ENCODE measurements at places on chromosomes 11 and 22. TPM values are rescaled to one million over a fixed set of nuclear protein-coding genes. Genes with fewer than 3 reads are reported as not detected.
A peak's percentile ranks its signal among the peaks of the same experiment; 100 is the strongest.

- DNase-seq, result peak; percentile 22
Measured at GRCh38 chr11:73759610-73760134, 1.2 kb downstream of the RAB6A start.

- DNase-seq, result no peak
Measured at GRCh38 chr22:46968848-46969247, 206.4 kb downstream of the TBC1D22A start.

DNA sequence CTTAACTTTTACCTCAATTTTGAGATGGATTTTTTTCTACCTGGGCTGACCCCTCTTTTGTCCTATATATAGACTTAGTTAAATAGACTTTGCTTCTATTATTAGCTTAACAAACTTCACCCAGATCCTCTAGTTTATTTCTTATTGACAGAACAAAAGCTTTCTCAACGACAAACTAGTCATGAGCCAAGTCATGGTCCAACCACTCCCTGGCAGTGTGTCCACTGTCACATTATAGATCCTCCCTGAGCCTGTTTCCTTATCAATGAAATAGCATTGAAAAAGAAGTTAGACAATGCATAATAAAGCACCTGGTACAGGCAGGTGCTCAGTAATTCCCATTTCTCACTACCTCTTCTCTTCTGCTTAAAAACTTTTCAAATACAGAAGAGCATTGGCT lies 155.1 kb downstream of the SPON1 start:
- no peak for DNase-seq

GRCh38 chr22:49305214-49305965 lies 522.3 kb downstream of the BRD1 start:
- no peak for DNase-seq

- DNase-seq, result no peak
Measured at GRCh38 chr11:19092850-19093249, 24.1 kb upstream of the ZDHHC13 start.

- DNase-seq, result no peak
Measured at GRCh38 chr11:42901084-42901483, 410.7 kb upstream of the API5 start.

- DNase-seq, result no peak
Measured at GRCh38 chr22:43118953-43119458, 8.5 kb downstream of the BIK start.

- no peak for DNase-seq
Measured at GRCh38 chr11:20712912-20713311, 43.5 kb downstream of the NELL1 start.

- no peak for DNase-seq
Measured at GRCh38 chr22:29300807-29301601, 5.4 kb upstream of the GAS2L1 start.

DNA sequence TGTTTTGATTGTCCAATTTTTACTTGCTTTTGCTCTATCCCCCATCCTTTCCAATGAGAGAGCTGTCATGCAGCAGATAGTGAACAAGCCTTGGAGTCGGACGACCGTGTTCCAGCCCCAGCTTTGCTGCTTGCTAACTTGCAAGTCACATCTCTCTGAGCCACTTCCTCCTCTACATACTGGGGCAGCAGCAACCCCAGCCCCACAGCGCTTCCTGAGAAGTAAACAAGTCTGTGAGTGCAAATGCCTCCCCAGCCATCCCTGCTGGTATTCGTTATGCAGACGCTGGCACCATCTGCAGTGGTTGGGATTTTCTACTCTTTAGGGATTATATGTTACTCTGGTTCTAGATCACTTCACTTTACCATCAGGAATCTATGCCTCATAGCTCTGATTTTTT lies 35.0 kb downstream of the TPBGL start:
- no peak for DNase-seq

DNA sequence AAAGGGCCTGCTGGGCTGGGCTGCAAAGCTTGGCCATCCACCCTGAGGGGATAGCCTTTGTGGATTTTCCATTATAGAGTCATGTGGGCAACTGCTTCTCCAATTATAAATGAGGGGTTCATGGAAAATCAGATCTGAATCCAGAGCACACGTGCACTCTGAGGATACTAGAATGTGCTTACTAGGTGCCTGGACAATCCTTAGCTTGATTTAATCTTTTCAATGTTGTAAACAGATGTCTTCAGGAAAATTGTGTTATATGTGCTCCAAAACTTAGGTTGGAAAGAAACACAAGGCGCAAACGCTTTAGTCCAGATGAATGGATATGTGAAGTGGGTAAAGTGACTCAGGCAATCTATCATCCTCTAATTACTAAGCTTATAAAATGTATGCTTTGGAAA lies 92.0 kb downstream of the SLC17A6 start:
- no peak for DNase-seq

- peak; percentile 44 for DNase-seq
Measured at GRCh38 chr11:32090545-32091370, at the start of gene RCN1. RCN1 (plus strand) TSS chr11:32091074; CDS start chr11:32091197, 123 bp downstream.

DNA sequence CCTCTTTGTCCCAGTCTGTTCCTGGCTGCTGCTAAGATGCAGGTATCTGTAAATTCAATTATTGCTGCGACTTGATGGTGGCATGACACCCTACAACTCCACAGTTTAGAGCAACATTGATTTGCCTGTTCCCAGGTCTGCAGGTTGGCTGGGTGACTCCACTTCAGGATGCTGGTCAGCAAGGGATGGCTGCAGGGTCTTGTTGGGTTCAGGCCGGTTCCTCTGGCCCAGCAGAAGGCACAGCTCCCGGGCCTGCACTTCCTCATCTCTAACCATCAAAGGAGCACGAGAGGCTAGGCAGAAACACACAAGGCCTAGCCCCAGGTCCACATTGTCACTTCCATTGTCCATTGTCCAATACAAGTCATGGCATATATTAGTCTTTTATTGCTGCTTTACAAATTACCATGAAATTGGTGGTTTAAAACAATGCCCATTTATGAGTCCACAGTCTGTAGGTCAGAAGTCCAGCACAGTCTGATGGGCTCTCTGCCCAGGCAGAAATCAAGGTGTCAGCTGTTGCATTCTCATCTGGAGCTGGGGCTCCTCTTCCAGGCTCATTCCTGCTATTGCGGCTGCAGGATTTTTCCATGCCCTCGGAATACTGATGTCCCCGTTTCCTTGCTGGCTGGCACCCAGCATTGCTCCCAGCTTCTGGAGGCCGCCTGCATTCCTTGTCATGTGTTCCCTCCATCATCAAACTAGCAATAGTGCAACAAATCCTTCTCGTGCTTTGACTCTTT lies 96.6 kb upstream of the LMO1 start:
- no peak for DNase-seq

DNA sequence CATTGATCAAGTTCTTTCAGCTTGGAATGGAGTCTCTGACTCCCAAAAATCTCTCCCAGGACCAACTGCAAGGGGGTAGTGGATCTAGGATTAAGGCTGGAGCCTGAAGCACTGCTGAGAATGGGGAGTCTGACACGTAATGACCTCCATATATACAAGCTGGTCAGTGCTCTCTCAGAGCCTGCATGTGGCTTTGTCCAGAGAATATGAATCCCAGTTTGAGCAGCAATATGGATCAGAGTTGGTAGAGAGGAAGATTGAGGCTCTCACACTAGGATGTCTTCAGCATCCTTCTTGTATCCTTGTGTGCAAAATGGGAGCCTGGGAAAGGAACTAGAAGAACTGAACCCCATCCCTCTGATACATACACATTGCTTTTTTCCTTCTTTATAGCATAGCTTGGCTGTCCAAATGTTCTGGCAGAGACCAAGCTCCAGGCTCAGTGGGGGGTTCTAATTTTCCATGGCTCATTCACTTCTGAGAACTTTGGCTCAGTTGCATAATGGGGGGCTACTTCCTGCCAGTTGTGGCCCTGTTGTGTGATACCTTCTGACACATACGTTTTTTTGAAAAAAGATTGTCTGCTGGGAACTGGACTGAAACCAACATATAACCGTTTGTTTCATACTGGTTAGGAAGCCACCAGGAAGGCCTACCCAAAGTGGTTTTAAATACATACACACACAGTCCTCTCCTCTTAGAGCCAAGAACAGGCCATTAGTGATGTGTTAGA lies 138.2 kb downstream of the ETS1 start:
- DNase-seq, result no peak

DNA sequence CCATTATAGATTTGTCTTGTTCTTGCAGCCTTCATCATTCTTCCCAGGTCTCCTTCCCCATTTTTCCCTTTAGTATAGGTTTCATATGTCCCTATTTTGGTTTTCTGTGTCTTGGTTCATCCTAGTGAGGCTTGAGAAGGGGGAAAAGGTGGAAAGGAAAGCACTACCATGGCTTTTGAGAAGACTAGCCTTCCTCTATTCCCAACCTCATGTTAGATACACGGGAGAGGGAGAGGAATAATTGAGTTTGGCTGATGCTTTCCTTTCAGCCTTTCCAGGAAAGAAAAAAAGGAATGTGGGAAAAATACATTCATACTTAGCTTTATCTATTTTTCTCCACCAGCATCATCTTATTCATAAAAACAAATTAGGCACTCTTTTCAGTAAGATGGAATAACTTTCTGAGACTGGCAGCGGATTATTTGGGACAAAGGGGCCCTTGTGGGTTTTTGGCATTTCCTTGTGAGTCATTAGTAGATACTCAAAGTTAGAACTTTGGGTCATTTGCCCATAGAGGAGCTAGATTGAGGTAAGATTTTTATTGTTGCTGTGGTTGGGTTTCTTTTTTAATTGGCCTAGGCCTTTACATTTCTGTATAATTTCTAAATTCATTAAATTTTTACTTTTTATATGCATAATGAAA lies 23.8 kb downstream of the CAPRIN1 start:
- peak; percentile 70 for DNase-seq

GRCh38 chr22:24094966-24095365 lies 83.9 kb downstream of the CABIN1 start:
- DNase-seq, result no peak

GRCh38 chr22:42116848-42117424 lies 13.7 kb downstream of the CYP2D6 start:
- DNase-seq, result no peak

- DNase-seq, result no peak
Measured at GRCh38 chr11:93694109-93694508, 32.6 kb downstream of the CEP295 start.

- DNase-seq, result no peak
Measured at GRCh38 chr22:23847991-23848864, 9.4 kb upstream of the DERL3 start.

- DNase-seq, result no peak
Measured at GRCh38 chr22:43509337-43509736, 97.5 kb downstream of the MPPED1 start.

DNA sequence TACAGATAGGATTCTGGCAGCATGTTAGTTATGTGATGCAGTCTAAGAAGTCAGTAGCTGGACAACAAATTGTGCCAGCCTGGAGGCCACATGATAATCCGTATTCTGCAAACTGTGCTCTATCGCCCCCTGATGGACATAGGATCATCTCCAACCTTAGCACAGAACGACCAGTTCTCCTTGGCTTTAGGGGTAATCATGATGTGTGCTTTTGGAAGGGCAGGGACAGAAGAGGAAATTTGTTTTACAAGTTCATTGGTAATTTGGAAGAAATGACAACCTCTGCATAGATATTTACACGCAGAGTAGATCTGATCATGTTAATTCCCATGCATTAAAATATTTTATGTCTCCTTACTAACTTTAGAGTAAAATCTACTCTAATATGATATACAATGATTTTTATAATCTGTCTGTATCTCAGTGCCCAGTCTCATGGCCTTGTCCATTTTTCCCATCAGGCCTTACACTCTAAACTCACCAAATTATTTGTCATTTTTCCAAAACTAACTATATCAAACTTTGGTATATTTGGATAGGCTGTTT lies 12.1 kb downstream of the OR10D3 start:
- DNase-seq, result peak; percentile 21

DNA sequence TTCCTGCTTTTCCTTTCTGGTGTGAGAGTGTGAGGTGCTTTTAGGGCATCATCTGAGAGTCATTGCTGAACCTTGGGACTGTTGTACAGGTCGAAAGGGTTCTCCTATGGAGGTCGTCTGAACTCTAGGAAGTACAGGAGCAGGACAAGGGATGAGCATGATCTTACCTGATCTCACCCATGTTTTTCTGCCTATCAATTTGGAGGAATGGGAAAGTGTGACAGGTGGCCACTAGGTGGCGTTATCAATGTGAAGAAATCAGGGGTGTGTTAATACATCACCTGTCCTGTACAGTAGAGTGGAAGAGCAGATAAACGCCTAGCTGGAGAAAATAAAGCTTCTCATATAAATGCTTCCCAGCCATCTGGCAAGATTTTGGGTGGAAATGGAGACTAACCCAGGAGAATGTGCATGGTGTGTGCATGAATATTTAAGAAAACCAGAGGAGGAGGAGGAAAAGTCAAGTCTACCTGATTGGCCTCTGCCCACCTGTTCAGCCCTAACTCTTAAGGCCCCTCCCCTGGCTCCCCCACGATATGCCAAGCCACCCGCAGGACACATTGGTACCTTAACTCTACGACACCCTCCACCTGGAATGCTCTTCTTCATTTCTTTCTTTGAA lies 72.0 kb upstream of the NARS2 start:
- DNase-seq, result peak; percentile 13

DNA sequence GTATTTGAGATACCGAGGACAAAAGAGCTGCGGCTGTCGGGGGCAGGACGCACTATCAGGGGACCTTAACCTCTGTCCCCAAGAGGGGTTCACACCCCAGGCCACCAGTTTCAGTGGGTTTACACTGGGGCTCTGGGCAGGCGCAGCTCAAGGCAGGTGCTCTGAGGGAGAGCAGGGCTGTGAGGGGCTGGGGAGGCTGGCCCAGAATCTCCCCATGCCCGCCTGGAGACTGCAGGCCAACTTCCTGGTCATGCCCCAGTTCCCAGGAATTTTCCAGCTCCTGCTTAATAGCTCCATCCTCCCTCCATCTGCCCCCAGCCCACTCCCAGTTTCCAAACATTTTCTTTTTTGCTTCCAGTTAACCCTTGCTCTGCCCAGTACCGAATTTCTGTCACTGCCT lies 7.6 kb upstream of the PGA3 start:
- DNase-seq, result no peak

- DNase-seq, result no peak
Measured at GRCh38 chr11:110085255-110085838, 7.8 kb upstream of the ZC3H12C start.

Gene TMEM218
- 14.9 TPM for total RNA-seq

Gene MMP1
- total RNA-seq, result 652 TPM

Gene ALDH3B1
- 28.5 TPM for total RNA-seq

Gene RTN4R
- 0.59 TPM for total RNA-seq

Gene GRM5
- 0.09 TPM for total RNA-seq

Gene MYRF
- 0.24 TPM for total RNA-seq

Gene OR5L2
- not detected for total RNA-seq

Gene CRYBB3
- total RNA-seq, result not detected

Gene MPZL2
- not detected for total RNA-seq

Gene CTNND1
- total RNA-seq, result 140 TPM

Gene TSSK2
- not detected for total RNA-seq

Gene KLHDC7B
- not detected for total RNA-seq

Gene RIMBP3B
- total RNA-seq, result 0.56 TPM

Gene TTC12
- 9.1 TPM for total RNA-seq

Gene SESN3
- total RNA-seq, result 0.14 TPM

Measured in HFFc6 (cell line).